ENCODE measurements at places on chromosomes 7 and 10. TPM values are rescaled to one million over a fixed set of nuclear protein-coding genes. Genes with fewer than 3 reads are reported as not detected.

The RET gene
- 0.84 TPM for polyA plus RNA-seq

The OPN1SW gene
- polyA plus RNA-seq, result not detected

DNA sequence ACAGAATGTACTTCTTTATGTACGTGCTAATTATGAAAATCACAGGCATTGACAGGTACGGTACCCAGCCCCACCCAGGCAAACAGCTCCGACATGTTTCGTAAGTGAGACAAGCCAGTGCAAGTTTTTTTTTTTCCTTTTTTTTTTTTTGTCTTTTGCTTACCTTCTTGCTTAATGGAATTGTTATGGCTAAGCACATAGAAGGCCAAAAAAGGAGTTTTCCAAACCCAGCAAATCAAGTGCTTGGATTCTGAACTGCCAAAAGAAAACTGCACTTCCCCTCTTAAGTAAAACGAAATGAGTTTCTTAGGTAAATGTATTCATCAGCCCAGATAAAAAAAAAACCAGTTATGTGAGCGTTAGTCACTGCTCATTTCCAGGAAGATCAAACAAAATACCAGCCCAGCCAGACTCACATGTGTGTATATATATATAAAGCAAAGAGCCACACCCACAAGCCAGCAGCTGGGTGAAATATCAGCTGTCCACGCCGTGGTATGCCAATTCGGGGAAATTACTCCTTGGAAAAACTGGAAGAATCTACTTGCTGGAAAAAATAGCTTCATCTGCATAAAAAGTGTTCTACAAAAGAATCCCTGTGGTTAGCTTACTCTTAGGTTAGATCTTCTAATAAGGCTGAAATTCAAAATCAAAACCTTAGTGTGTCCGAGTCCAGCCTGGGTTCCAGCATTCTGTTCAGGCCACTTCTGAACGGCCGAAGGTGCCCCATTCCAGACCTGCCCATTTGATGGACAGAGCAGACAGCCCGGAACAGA, 8.0 kb downstream of the KLF6 start:
- H3K4me1 ChIP-seq, result peaks cover 58% of the 10 kb centered on the region
- peak overlapping the region; percentile 99 for H3K27ac ChIP-seq
- peak; percentile 51 for DNase-seq

DNA sequence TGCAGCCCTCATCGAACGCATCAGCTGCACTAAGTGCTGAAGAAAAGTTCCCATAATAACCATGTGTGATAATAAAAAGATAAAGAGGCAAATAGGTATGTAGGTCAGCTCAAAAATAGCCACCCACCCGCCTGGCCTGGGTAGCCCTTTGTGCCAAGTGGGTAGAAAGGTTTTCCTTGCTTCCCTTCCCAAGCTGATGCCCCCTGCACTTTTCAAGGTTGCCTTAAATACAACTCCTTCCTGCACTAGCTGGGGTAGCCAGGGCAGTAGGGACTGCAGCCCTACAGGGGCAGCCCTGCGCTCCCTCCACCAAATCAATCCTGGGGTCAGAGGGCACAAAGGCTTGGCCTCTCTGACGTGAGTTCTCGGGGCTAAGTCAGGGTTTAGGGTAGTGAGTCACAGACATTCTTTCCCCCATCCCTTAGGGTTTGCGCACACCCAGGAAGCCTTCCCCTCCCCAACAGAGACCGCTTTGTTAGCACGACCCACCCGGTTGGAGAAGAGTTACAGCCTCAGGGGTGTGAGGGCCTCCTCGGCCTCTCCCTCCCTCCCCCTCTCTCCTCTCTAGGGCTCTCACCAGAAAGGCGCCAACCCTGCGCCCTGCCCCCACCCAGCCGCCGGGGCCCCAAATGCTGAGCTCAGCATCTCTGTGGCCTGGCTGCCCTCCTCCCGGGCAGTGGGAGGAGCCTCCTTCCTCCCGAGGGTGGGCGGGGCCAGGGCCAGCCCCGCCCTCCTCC, 13.3 kb upstream of the DDIT4 start:
- H3K4me1 ChIP-seq, result peaks cover 54% of the 10 kb centered on the region
- no peaks in the 10 kb centered on the region for H3K36me3 ChIP-seq
- peak overlapping the region; percentile 56 for H3K4me3 ChIP-seq

- H3K36me3 ChIP-seq, result no peaks in the 10 kb centered on the region
- DNase-seq, result no peak
- no peaks in the 10 kb centered on the region for H3K4me1 ChIP-seq
- H3K27ac ChIP-seq, result no peak overlapping the region
Observed at GRCh38 chr10:130201043-130201380, 64.8 kb downstream of the GLRX3 start.

DNA sequence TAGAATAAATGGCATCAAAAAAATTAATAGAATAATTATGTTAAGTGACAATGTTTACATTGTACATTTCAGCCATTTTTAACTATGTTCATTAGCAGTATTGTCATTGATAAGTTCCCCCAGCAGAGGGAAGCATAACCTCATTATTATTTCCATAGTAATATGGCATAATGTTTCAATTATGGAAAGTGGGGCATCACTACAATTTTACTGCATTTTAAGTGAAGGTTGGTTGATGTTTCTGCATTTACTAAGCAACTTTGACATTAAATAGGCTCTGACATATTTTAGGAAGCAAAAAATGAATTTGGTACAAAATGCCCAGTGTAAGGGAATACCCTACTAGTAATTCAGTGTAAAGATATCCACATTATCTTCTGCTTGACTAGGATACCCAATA, 218.3 kb downstream of the SEMA3A start:
- no peaks in the 10 kb centered on the region for H3K4me1 ChIP-seq
- no peak overlapping the region for H3K27ac ChIP-seq
- DNase-seq, result no peak
- no peak overlapping the region for H3K4me3 ChIP-seq

DNA sequence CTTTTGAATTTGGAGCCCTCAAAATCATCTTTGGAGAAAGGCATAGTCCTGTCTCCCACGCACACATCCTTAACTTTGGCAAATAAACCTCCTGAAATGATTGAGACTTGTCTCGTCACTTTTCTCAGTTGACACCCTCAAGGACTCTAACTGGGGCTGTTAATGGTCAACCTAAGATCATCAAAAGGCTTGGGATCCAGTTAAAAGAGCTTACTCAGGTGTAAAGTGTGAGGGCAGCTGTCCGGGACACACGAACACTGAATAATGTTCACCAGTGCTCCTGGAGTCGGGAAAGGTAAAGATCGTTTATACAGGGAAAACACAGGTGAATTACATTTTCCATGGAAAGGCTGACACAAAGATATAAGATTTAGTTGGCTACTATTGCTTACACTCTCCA, 84.7 kb downstream of the PAXIP1 start:
- no peak overlapping the region for H3K4me3 ChIP-seq
- H3K27me3 ChIP-seq, result peaks cover 14% of the 10 kb centered on the region
- no peak for DNase-seq
- peaks cover 3% of the 10 kb centered on the region for H3K4me1 ChIP-seq
- no peak overlapping the region for H3K27ac ChIP-seq
